IMR-90 (cell line): ENCODE measurements at places on chromosomes 2 and 18.

GRCh38 chr2:233953087-233953801 is 36.1 kb downstream of the TRPM8 start:
- no peak for DNase-seq
- H3K36me3 ChIP-seq, result no peaks in the 10 kb centered on the region
- H3K27ac ChIP-seq, result no peak overlapping the region
- H3K4me1 ChIP-seq, result no peaks in the 10 kb centered on the region
- H3K27me3 ChIP-seq, result peaks cover 12% of the 10 kb centered on the region

- no peak for DNase-seq
- H3K4me1 ChIP-seq, result no peaks in the 10 kb centered on the region
- H3K27me3 ChIP-seq, result no peaks in the 10 kb centered on the region
- H3K36me3 ChIP-seq, result no peaks in the 10 kb centered on the region
- no peak overlapping the region for H3K4me3 ChIP-seq
Measured at GRCh38 chr18:46570666-46571065, 86.4 kb downstream of the LOXHD1 start.

- peak; percentile 64 for DNase-seq
- H3K27ac ChIP-seq, result no peak overlapping the region
- H3K4me3 ChIP-seq, result no peak overlapping the region
- no peaks in the 10 kb centered on the region; the same call in 1 of the 2 replicates for H3K27me3 ChIP-seq
- peaks cover 3% of the 10 kb centered on the region for H3K4me1 ChIP-seq
Measured at GRCh38 chr2:68925295-68925896, 27.3 kb downstream of the GKN2 start.

- no peak overlapping the region for H3K4me3 ChIP-seq
- no peaks in the 10 kb centered on the region for H3K4me1 ChIP-seq
- H3K27me3 ChIP-seq, result no peaks in the 10 kb centered on the region
- no peaks in the 10 kb centered on the region for H3K36me3 ChIP-seq
- DNase-seq, result no peak
Measured at GRCh38 chr2:3864943-3865865, 161.8 kb downstream of the DCDC2C start.

GRCh38 chr18:62571037-62571436 is 48.2 kb downstream of the ZCCHC2 start:
- H3K27me3 ChIP-seq, result no peaks in the 10 kb centered on the region
- DNase-seq, result no peak
- H3K4me3 ChIP-seq, result no peak overlapping the region
- no peak overlapping the region for H3K27ac ChIP-seq

GRCh38 chr2:191421950-191422349 is 176.7 kb downstream of the MYO1B start:
- H3K36me3 ChIP-seq, result peaks cover 50% of the 10 kb centered on the region
- H3K4me1 ChIP-seq, result no peaks in the 10 kb centered on the region; the same call in 1 of the 2 replicates
- H3K27ac ChIP-seq, result no peak overlapping the region
- H3K27me3 ChIP-seq, result no peaks in the 10 kb centered on the region
- DNase-seq, result no peak

DNA sequence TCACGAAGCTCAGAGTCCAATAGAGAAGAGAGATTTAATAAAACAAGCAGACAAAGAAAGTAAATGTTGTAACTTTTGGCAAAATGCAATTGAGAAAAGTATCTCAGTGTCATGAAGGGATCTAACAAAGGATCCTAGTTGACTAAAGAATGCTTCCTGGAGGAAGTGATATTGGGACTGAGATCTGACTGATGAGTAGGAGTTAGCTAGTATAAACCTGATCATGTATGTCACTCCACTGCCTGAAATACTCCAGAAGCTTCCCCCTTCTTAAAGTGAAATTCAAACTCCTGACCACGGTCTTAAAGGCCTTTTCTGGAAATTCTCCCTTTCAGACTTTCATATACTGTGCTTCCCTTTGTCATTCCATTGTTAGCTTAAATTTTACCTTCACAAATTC is 1102.4 kb upstream of the ZEB2 start:
- no peaks in the 10 kb centered on the region for H3K27me3 ChIP-seq
- DNase-seq, result no peak
- no peak overlapping the region for H3K27ac ChIP-seq
- no peak overlapping the region for H3K4me3 ChIP-seq
- no peaks in the 10 kb centered on the region for H3K36me3 ChIP-seq

GRCh38 chr18:71673954-71674353 is 870.2 kb downstream of the CBLN2 start:
- DNase-seq, result no peak
- H3K36me3 ChIP-seq, result no peaks in the 10 kb centered on the region
- no peaks in the 10 kb centered on the region for H3K4me1 ChIP-seq
- H3K27ac ChIP-seq, result no peak overlapping the region
- no peak overlapping the region for H3K4me3 ChIP-seq

DNA sequence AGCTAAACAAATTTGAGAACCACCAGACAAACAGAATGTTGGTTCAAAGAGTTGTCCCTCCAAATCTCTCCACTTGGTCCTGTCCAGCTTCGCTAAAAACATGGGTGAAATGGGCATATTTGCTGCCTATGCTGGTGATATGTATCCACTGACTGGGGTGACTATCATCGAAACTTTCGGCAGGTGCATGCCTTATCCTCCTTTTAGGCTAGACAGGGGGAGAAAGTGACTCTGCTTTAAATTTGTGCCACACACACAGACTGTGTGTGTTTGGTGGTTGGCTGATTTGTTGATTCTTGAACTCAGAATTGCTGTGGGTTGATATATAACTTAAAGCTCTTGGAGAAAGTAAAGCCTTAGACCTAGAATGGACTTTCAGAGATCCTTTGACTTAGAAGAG is 324.1 kb upstream of the NT5C1B start:
- no peak overlapping the region for H3K27ac ChIP-seq
- H3K27me3 ChIP-seq, result no peaks in the 10 kb centered on the region
- DNase-seq, result no peak
- no peaks in the 10 kb centered on the region for H3K36me3 ChIP-seq
- H3K4me3 ChIP-seq, result no peak overlapping the region
- peaks cover 9% of the 10 kb centered on the region for H3K4me1 ChIP-seq

DNA sequence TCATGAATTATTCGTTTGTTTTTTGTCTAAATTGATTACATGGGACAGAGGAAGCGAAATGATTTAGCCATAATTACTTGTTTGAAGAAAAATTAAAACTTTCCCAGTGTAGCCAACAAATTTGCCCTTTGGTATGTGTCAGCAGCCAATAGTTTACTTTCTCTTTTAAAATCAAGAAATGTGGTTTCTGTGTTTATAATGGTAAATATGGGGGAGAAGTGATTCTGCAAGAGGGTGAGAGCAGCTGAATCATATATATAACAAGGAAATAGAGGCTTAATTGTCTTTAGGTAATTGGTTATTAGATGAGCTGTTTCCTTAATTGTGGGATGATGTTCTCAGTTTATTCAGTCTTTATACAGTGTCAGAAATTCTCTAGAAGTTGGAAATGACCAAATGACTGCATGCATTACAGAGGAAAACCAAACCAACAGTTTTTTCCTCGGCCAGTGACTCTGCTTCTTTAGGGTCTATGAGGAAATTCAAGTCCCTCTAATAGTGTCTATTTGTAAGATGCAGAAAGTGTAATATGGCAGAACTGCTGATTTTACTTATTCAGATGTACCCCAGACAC is 132.9 kb downstream of the AGPS start:
- H3K4me3 ChIP-seq, result no peak overlapping the region
- no peaks in the 10 kb centered on the region for H3K27me3 ChIP-seq
- peaks cover 3% of the 10 kb centered on the region; the same call in 1 of the 2 replicates for H3K4me1 ChIP-seq
- H3K36me3 ChIP-seq, result peaks cover 1% of the 10 kb centered on the region; the same call in 1 of the 2 replicates

DNA sequence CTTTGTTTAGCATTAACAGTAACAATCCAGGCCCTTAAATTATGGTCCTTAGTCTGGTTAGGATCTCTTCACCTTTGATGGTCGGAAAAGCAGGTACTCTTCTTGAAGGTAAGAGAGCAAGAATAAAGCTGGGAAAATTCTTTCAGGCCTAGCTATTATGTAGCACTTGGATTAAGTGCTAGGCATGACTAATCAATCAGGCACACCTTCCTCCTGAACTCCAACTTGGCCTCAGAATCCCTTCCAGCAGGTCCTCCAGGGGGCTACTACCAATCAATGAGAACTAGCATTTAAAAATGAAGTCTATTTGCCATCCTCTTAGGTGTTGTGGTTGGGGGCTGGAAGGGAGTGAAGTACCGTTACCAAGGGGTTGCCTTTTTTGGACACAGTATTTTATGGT is 3.7 kb downstream of the SMYD1 start:
- H3K4me1 ChIP-seq, result peaks cover 3% of the 10 kb centered on the region; the same call in 1 of the 2 replicates
- DNase-seq, result no peak
- H3K27me3 ChIP-seq, result peaks cover 11% of the 10 kb centered on the region; the same call in 1 of the 2 replicates
- no peaks in the 10 kb centered on the region for H3K36me3 ChIP-seq

GRCh38 chr2:106195981-106196380 is 1.9 kb upstream of the UXS1 start:
- H3K36me3 ChIP-seq, result no peaks in the 10 kb centered on the region
- peaks cover 8% of the 10 kb centered on the region for H3K4me1 ChIP-seq
- H3K27me3 ChIP-seq, result no peaks in the 10 kb centered on the region
- DNase-seq, result no peak
- no peak overlapping the region for H3K4me3 ChIP-seq

GRCh38 chr2:25726522-25726921 is 53.1 kb upstream of the DTNB start:
- H3K27me3 ChIP-seq, result peaks cover 16% of the 10 kb centered on the region
- no peak for DNase-seq
- H3K4me3 ChIP-seq, result no peak overlapping the region
- H3K4me1 ChIP-seq, result no peaks in the 10 kb centered on the region
- H3K36me3 ChIP-seq, result no peaks in the 10 kb centered on the region

GRCh38 chr18:6633310-6633709 is 96.2 kb upstream of the ARHGAP28 start:
- no peak overlapping the region for H3K4me3 ChIP-seq
- DNase-seq, result no peak
- H3K27me3 ChIP-seq, result no peaks in the 10 kb centered on the region; the same call in 1 of the 2 replicates
- H3K36me3 ChIP-seq, result no peaks in the 10 kb centered on the region
- H3K27ac ChIP-seq, result no peak overlapping the region
- peaks cover 6% of the 10 kb centered on the region; the same call in 1 of the 2 replicates for H3K4me1 ChIP-seq

- H3K27me3 ChIP-seq, result no peaks in the 10 kb centered on the region
- no peaks in the 10 kb centered on the region for H3K36me3 ChIP-seq
- no peak overlapping the region for H3K27ac ChIP-seq
Measured at GRCh38 chr2:3277050-3277747, 100.4 kb downstream of the EIPR1 start.

GRCh38 chr2:56313500-56313921 is 129.7 kb downstream of the CCDC85A start:
- no peaks in the 10 kb centered on the region for H3K36me3 ChIP-seq
- H3K27ac ChIP-seq, result no peak overlapping the region
- H3K27me3 ChIP-seq, result no peaks in the 10 kb centered on the region
- no peak overlapping the region for H3K4me3 ChIP-seq
- no peaks in the 10 kb centered on the region for H3K4me1 ChIP-seq

GRCh38 chr2:164439885-164440284 is 181.4 kb downstream of the GRB14 start:
- H3K36me3 ChIP-seq, result no peaks in the 10 kb centered on the region
- H3K4me1 ChIP-seq, result no peaks in the 10 kb centered on the region
- H3K4me3 ChIP-seq, result no peak overlapping the region
- no peak for DNase-seq

- no peaks in the 10 kb centered on the region for H3K36me3 ChIP-seq
- no peak for DNase-seq
- H3K4me1 ChIP-seq, result no peaks in the 10 kb centered on the region
- H3K27ac ChIP-seq, result no peak overlapping the region
- H3K4me3 ChIP-seq, result no peak overlapping the region
Measured at GRCh38 chr18:38750751-38751150, 1185.2 kb upstream of the CELF4 start.

GRCh38 chr2:148918554-148918953 is 43.5 kb downstream of the KIF5C start:
- DNase-seq, result no peak
- H3K4me1 ChIP-seq, result no peaks in the 10 kb centered on the region
- no peak overlapping the region for H3K4me3 ChIP-seq
- no peak overlapping the region for H3K27ac ChIP-seq
- H3K36me3 ChIP-seq, result no peaks in the 10 kb centered on the region
- peaks cover 2% of the 10 kb centered on the region; the same call in 1 of the 2 replicates for H3K27me3 ChIP-seq

- peaks cover 15% of the 10 kb centered on the region; the same call in 1 of the 2 replicates for H3K4me1 ChIP-seq
- H3K27me3 ChIP-seq, result no peaks in the 10 kb centered on the region
- no peak overlapping the region for H3K27ac ChIP-seq
Measured at GRCh38 chr2:24874035-24874434, 46.0 kb downstream of the ADCY3 start.

DNA sequence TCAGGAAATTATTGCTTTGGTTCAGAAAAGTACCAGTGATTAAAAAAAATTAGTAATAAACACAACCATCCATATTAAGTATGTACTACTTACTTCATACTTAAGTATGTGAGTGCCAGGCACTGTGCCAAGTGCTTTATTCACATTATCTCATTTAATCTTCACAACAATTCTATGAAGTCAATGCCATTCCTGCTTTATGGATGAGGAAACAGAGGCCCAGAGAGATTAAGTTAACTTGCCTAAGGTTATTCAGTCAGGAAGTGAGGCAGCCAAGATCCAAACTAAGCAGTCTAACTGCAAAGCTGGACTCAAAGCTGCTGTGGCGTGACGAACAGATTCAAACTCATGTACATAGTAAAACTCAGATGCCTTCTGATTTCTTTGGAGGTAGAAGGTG is 22.3 kb downstream of the DTNB start:
- H3K4me3 ChIP-seq, result no peak overlapping the region
- H3K36me3 ChIP-seq, result no peaks in the 10 kb centered on the region
- H3K27me3 ChIP-seq, result no peaks in the 10 kb centered on the region
- H3K4me1 ChIP-seq, result no peaks in the 10 kb centered on the region; the same call in 1 of the 2 replicates
- DNase-seq, result peak; percentile 56
- H3K27ac ChIP-seq, result no peak overlapping the region

DNA sequence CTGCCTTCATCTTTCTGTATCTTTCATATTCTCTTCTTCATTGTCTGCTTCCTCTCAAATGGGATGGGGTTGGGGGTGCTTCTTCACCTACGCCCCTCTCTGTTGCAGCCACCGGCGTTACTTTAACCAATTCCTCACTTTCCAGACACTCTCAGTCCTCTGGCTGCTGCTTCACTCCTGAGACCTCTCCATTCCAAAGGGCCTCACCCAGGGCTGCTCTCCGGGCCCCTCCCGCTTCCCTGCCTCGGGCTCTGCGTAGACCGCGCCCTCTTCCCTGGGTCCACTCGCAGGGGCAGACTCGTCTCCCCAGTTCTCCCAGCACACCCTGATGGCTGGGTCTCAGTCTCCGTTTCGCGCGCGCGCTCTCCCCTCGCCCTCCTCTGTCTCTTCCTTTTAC is 926 bp downstream of the SERPINB8 start:
- peak overlapping the region; percentile 61 for H3K4me3 ChIP-seq
- no peaks in the 10 kb centered on the region for H3K27me3 ChIP-seq

GRCh38 chr2:12265646-12266045 is 451.1 kb upstream of the TRIB2 start:
- no peak overlapping the region for H3K4me3 ChIP-seq
- DNase-seq, result peak; percentile 18
- no peaks in the 10 kb centered on the region for H3K36me3 ChIP-seq
- peaks cover 2% of the 10 kb centered on the region; the same call in 1 of the 2 replicates for H3K4me1 ChIP-seq
- H3K27ac ChIP-seq, result no peak overlapping the region

- DNase-seq, result no peak
- H3K36me3 ChIP-seq, result no peaks in the 10 kb centered on the region
- no peaks in the 10 kb centered on the region for H3K4me1 ChIP-seq
- no peaks in the 10 kb centered on the region for H3K27me3 ChIP-seq
- H3K27ac ChIP-seq, result no peak overlapping the region
- H3K4me3 ChIP-seq, result no peak overlapping the region
Measured at GRCh38 chr18:31990823-31991222, 27.8 kb upstream of the RNF125 start.
